HEK293T (cell line): ENCODE measurements at places on chromosomes 4 and X.

DNA sequence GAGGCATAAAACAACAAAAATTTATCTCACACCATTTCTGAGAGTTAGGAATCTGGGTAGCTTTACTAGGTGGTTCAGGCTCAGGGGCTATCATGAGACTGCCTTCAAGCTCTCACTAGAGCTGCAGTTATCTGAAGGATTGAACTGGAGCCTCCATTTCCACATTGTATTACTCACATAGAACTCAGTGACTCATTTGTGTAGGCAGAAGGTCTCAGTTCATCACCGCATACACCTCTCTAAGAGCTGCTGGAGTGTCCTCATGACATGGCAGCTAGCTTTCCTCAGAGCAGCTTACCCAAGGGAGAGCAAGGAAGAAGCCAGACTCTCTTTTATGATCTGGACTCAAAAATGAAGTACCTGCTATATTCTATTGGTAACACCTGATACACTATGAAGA is 389.2 kb downstream of the IQCM start:
- DNase-seq: no peak

DNA sequence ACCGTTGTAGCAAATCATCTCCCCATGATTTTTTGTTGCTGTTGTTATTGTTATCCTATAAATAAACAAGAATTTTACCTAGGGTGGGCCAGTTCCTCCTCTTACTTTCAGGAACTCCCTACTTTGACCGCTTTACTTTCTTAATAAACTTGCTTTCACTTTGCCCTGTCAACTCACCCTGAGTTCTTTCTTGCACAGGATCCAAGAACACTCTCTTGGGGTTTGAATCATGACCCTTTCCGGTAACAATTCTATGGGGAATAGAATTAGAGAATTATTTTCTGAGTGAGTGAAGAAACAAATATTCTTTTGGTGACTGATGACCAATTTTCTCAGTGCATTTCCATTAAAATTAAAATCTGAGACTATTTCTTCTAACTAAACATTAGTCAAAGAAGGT is 584.0 kb upstream of the TENM3 start:
- DNase-seq: no peak

DNA sequence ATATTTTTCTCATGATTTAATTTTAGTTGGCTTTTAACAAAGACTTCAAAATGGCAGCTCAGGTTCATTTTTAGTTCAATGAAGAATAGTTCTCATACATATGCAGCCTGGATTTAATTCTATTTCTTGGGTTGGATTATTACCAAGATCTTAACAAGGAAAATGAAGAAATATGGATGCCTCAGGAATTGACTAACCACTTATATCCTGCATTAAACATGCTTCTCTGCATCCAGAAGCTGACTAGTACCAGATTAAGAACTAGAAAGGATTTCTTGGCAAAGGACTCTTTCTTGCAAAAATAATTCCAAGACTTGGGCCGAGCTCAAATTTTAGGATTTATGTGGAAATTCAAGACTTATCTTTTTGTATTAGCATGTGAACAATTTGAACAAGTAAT is 5.6 kb upstream of the KLHL2 start:
- no peak for DNase-seq

DNA sequence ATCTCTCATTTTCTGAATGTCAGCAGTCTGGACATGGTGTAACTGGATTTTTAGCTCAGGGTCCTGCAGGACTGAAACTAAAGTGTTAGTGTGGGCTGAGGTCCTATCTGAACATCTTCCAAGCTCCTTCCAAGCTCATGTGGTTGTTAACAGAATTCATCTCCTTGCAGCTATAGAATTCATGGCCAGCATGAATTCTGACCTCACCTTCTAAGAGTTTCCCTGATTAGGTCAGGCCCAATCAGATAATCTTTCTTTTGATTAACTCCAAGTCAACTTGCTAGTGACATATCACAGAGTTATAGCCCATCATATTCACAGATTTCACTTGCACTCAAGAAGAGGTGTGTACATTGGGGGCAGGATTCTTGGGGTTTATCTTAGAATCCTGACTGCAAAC is 59.5 kb downstream of the LIMCH1 start:
- DNase-seq: no peak

GRCh38 chr4:173288296-173288695 is 45.9 kb downstream of the HMGB2 start:
- DNase-seq: no peak

DNA sequence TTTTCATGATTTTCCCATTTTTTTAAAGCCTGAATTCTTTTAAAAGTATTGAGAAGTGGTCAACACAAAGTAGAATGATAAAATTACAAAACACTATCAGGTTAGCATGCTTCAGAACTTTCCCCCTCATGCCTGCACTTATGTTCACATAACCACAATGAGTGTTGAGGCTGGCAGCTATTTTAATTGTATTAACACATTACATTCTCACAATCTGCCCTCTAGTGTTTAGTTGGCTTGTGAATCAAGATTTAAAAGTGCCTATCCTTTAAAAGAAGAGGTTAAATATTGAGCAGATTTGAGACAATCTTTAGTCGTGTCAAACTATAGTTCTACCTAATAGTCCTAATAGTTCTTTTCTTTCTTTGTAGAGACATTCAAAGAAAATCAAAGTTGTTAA is 93.6 kb upstream of the NAP1L5 start:
- DNase-seq: no peak

GRCh38 chr4:163378661-163379060 is 35.0 kb downstream of the NPY5R start:
- no peak for DNase-seq

DNA sequence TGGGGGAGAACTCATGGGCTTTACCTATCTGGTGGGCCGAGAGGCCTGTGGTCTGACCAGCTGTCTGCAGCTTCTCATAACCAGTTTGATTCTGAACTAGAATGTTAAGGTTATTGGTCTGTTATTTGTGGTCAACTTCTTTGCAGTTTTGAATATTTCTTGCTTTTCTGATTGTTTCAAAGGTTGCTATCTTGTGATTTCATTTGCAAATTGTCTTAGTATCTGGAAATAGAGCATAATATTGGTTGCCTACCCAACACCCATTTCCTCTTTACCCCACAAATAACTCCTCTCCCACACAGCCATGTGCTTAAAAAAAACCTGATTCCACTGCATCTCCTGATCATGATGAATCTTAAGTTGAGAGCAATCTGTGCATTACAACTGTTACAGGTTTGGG is 39.1 kb upstream of the BMP2K start:
- DNase-seq: no peak

DNA sequence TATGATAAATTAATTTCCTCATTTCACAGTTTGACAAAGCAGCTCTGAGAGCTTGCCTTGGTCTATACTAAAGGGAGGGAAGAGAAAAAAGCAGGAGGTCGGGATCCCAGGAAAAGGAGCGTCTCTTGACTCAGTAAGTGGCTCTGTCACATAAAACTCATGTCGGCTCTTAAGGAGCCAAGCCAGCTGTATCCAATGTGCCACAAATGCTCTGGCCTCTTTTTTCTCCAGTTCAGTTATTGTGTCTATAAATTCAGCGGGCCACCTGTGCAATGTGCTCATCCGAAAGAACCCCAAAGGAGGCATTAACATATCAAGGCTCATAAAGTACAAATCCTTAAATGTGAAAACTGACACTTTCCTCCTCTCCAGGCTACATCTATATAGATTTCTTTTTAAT is 337.7 kb upstream of the FAM241A start:
- DNase-seq: no peak

DNA sequence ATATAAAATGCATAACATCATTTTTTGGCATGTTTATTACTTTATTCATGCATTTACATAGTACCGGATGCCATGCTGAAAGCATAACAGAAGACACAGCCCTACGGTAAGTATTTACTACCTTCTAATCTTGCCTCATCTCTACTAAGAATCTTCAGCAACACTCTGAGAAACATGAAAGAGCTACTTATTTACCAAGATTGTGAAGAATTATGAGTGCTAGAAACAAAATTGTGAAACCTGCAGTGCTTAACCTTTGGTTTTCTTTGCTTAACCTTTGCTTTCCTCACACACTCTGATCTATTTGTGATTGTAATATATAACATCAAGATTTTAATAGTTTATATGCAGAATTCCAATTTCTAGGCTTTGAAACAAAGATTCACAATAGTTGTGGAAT is 7.4 kb downstream of the ANTXR2 start:
- no peak for DNase-seq

GRCh38 chr4:87270144-87270543 is 49.7 kb upstream of the KLHL8 start:
- peak; percentile 60 for DNase-seq

GRCh38 chr4:157587681-157588423 is 367.3 kb downstream of the GRIA2 start:
- no peak for DNase-seq

DNA sequence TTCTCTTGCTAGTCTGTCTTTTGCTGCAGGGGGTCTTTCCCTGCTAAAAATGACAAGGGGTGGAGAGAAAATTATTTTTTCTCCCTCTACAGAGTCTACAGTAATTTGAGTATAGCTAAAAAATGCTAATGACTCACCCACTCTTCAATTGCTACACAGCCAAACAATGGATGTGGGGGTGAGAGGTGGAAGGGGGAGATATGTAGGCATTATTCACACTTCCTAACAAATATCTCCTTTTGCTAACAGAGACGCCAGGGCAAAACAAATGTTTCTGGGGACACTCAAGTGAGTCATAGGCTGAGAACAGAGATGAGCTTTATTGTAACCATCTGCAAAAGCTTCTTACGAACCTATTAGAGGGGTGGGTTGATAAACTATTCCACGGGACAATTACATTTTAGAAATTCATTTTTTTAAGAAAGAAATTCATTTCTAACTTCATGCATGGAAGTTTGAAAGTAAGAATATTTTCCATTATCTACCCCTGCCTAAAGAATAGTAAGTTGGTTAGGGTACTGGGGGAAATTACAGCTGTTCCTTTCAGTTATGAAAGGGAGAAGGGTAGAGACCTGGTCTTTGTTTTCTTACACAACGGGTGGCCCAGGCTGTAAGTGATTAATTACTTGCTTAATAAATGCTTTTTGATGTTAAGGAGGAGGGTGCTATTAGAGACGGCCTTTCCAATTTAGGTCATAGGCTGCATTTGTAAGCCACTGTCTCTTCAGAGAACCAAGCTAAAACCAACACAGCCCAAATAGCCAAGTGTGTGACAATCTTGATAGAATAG is 12.8 kb downstream of the SCD5 start:
- no peak for DNase-seq

DNA sequence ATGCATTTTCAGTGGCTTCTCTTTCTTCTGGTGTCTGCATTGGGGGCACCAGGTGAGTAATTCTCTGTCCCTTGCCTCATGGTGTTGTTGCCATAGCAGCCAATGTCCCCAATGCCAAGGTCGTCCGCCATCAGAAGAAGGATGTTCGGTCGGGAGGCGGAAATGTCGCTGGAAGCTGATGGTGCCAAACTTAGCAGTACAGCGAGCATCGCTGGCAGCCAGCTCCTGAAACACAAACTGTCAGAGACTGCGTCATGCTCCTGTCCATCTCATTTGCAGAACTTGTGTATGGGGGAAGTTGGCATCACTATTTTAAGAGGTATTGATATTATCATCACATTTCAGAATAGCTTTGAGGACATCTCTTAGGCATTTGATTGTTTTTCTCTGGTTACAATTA is 29.1 kb upstream of the ARSD start:
- DNase-seq: no peak

GRCh38 chr4:182126096-182126495 is 117.1 kb upstream of the TENM3 start:
- DNase-seq: no peak

DNA sequence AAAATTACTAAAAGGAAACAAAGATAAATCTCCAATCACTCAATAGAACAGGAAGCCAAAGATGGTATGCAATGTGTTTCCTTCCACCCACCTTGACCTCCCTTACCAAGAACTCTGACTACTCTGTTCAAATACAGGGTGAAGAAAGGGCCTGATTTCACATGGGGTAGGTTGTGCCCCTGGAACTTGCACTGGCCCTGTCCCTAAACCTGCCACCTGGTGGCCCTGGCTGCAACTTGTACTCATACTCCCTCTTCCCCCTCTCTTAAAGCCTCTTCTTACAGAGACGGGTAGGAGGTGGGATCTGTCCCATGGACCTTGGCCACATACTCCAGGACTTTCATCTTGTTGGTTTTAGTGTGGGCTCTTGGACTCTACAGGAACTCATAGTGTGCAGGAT is 17.3 kb upstream of the TMEM185A start:
- no peak for DNase-seq

DNA sequence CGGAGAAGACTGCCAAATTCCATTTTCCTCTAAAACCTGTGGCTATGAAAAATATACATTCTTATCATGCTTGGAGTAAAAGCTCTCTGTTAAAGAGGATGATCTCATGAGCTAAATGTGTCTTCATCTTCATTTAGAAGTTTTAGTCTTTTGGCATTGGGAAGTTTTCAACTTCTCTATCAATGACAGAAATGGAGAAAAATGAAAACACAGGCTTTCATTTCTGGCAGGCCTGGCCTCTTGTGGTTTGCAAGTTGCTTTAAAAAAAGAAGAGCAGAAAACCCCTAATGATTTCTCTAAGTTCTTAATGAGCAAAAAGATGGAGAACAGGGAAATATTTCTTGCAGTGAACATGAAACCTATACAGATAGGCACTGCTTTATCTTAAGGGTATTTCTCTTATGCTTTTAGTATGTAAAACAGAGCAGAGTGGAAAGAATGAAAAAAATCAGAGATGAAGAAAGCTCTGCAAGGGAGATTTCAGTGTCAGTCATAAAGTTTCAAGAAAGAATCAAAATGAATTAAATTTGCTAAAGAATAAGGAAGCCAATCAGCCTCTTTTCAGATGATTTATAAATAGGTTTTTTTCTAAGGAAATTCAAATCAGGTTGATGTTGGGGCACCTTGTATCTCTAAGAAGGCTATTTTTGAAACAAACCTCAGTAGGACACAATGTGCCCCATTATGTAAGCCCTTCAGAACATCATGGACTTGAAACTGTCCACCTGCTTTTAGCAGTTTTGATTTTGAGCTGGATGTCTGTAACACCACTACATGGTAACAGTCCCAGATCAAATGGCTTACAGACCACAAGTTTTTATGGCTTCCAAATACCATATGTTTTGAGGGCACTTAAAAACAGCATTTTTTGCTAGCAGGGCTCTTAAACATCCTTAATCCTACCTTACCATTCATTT is 225.0 kb downstream of the GRIA3 start:
- no peak for DNase-seq

GRCh38 chrX:48003367-48003757 is 427 bp downstream of the ZNF182 start:
- DNase-seq: no peak
